ENCODE measurements at places on chromosomes 11 and 22.

DNA sequence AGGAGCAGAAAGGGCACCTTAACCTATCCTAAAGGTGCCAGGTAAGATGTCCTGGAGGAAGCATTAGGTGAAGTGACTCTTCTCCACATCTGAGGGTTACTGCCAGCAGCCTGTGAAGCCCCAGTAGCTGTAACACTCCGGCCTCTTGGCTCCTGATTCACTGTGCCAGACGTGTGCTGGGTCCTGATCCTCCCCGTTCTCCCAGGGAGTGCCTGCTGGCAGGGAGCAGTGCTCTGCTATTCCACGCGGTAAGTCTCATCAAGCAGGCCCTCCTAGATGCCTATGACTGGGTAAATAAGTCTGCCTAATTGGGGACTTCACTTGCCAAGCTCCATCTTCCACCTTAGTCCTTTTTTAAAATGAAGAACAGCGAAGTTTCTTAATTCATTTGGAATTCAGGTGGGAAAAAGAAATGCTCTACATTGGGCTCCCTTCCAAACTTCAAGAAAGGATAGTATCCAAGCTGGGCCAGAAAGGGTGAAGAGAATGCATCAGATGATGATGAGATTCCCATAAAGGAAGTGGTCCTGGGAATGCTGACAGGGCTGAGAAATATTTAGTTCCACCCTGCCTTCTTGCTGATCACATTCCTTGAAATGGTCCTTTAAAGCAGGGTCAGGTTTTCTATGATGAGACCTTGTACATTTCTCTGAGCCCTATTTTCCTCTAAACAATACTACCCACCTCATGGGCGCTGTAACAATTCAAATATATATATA lies 188.0 kb downstream of the MAML2 start:
- no peak for DNase-seq

- peak; percentile 36 for DNase-seq
Observed at GRCh38 chr22:24437741-24438328, 10.4 kb downstream of the ADORA2A start.

GRCh38 chr22:20641198-20641892 lies 132.6 kb upstream of the SERPIND1 start:
- no peak for DNase-seq

- no peak for DNase-seq
Observed at GRCh38 chr22:22043296-22044078, 60.9 kb upstream of the TOP3B start.

DNA sequence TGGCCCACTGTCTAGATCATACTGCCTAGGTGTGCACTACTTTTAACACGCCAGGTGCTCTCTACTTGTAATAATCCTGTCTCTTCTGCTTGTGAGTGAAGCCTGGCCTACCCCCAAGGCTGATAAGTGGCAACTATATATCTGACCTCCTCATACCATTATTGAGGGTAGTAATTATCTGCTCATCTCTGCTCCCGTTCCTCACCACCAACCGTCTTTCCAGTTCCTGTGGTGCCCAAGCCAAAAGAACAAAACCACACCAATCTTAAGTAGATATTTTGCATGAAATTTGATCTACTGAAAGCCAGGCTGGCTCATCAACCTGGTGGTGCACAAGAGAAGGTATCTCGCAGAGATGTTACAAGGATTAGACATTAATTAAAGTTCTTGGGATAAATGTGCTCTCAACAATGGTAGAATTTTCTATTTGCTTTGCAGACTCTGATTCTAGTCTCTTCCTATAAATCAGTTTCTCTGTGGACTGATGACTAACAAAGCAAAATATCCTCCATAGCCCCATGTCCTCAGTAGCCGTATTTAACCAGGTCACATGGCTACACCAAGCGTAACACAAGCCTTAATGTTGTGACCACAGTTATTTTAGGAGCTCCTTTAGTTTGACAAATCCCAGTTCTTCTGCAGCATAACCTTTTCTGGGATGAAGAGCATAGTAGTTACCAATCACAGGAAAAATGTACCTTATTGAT lies 267.2 kb downstream of the NTM start:
- no peak for DNase-seq

DNA sequence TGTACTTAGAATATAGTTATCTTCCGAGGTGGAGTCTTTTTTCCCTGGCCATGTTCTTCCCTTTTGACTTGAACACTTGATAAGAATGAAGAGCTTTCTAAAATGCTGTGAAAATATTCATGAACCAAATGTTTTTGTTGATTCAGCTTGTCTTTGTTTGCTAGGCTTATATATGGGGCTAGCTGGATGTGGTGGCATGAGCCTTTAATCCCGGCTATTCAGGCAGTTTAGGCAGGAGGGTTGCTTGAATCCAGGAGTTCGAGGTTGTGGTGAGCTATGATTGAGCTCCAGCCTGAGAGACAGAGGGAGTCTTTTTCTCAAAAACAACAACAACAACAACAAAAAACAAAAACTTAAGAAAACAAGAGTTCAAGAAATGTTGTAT lies 23.1 kb downstream of the CBL start:
- no peak for DNase-seq

- DNase-seq = no peak
Observed at GRCh38 chr11:64794526-64794925, 8.5 kb downstream of the MAP4K2 start.

- DNase-seq = no peak
Observed at GRCh38 chr11:134538742-134539141, 126.7 kb upstream of the B3GAT1 start.

- no peak for DNase-seq
Observed at GRCh38 chr11:133747409-133747808, 97.9 kb downstream of the SPATA19 start.

GRCh38 chr11:10498022-10498400 lies 42.9 kb downstream of the AMPD3 start:
- DNase-seq = no peak

GRCh38 chr22:49239264-49240015 lies 588.2 kb downstream of the BRD1 start:
- DNase-seq = no peak

DNA sequence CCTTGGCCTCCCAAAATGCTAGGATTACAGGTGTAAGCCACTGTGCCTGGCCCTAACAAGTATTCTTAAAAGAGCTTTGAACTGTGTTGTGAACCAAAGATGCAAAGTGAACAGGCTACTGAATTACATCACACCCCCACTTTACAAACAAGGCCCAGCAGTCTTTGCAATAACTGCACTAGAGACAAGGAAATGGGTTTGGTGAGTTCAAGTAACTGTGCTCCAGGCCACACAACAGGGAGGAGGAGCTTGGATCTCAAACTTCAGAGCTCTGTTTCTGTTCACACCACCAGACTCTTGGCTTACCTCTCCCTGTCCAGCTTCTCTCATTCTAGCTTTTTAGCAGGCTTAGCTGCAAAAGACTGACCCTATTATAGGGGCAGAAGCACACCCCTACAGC lies 30.4 kb upstream of the RASL10A start:
- DNase-seq = no peak

GRCh38 chr11:96125400-96125799 lies 201.5 kb upstream of the MTMR2 start:
- no peak for DNase-seq

GRCh38 chr11:208917-209260 lies 1.4 kb downstream of the RIC8A start:
- DNase-seq = no peak

- DNase-seq = no peak
Observed at GRCh38 chr22:50303848-50304527, 3.5 kb downstream of the PLXNB2 start.
